ENCODE measurements at places on chromosomes 4 and X. TPM values are rescaled to one million over a fixed set of nuclear protein-coding genes. Genes with fewer than 3 reads are reported as not detected.
A peak's percentile ranks its signal among the peaks of the same experiment; 100 is the strongest.

- no peak for DNase-seq
These were observed 194.3 kb downstream of the SLC4A4 start for GRCh38 chr4:71533121-71533520.

DNA sequence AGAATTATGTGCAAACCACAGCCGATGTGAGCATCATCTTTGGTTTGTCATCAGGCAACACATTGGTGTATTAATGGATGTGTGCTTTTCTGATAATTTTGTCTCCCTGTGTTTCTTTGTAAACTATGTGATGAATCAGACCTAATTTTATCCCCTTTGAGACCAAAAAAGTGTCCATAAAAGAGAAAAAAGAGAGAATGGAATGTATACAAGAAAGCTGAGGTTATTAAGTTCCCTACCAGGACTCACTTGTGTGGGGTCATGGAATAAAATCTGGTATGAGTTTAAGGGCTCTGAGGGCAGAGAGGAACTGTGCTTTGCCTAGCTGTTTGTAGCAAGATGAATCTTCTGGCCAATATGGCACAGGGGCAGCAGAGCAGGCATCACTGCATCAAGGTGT, 239.5 kb upstream of the HAND2 start:
- DNase-seq: no peak

GRCh38 chr4:25361253-25361652, 15.8 kb upstream of the ANAPC4 start:
- DNase-seq: no peak

GRCh38 chr4:175970072-175970471, 95.6 kb upstream of the WDR17 start:
- DNase-seq: no peak

GRCh38 chrX:46941341-46941740, 29.1 kb downstream of the JADE3 start:
- DNase-seq: no peak

GRCh38 chr4:112029771-112030171, 115.5 kb upstream of the FAM241A start:
- no peak for DNase-seq

DNA sequence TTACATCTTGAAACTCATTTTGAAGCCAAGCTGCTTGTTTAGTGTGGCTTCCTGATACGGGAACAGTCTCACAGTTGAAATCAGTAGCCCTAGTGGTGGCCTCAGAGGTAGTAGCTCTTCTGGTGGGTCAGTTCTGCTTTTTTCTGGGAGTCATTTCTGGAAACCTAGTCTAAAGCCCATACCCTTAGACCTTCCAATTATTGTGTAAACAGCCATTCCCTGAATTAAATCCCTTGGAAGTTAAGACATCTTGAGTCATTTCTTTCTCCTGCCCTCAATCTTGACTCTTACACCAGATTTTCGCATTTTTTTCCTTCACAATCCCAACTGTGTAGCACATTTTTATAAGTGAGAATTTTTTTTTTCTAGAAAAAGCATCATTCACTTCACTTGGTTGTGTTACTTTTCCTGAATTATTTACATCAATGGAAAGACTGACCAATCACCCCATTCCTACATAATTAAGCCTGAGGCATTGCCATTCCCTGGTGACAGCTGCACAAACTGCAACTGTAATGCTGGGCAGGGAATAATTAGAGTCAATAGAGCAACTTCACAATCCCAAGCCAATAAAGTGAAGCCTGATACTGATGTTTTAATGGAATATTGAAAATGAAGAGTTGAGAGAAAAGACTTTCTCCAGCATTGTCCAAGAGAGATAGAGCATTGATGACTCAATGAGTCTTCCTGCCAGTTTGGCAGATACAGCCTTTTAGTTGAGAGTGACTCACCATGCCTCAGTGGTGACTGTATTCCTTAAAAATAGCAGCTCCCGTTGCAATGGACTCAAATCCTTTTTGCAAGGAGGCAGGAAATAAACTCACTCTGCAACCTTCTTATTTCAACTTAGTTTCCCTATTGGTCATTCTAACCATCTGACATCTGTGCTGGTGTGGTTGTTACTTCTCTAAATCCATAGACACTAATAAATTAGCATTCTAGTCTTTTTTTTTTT, 13.0 kb upstream of the SEPSECS start:
- DNase-seq: peak; percentile 77

DNA sequence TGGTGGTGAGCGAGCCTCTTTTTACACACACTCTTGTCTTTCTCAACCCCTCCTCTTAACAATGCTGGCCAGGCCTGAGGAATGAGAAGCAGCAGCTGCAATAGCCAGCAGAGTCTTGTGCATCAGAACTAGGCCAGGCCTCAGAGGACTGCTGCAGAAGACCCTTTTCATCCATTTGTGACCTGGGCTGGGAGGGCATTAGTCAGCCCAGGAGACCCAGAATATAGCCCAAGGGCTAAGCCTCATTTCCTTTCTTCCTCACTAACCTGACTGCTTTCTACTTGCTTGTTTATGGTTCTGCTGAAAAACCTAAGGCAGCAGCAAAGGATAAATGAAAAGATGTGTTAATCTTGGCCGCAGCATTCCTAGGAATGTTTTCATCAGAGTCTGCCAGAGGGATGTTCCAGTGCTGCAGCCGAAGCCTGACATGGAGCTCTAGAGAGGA, 254.7 kb upstream of the AR start:
- peak; percentile 69 for DNase-seq

DNA sequence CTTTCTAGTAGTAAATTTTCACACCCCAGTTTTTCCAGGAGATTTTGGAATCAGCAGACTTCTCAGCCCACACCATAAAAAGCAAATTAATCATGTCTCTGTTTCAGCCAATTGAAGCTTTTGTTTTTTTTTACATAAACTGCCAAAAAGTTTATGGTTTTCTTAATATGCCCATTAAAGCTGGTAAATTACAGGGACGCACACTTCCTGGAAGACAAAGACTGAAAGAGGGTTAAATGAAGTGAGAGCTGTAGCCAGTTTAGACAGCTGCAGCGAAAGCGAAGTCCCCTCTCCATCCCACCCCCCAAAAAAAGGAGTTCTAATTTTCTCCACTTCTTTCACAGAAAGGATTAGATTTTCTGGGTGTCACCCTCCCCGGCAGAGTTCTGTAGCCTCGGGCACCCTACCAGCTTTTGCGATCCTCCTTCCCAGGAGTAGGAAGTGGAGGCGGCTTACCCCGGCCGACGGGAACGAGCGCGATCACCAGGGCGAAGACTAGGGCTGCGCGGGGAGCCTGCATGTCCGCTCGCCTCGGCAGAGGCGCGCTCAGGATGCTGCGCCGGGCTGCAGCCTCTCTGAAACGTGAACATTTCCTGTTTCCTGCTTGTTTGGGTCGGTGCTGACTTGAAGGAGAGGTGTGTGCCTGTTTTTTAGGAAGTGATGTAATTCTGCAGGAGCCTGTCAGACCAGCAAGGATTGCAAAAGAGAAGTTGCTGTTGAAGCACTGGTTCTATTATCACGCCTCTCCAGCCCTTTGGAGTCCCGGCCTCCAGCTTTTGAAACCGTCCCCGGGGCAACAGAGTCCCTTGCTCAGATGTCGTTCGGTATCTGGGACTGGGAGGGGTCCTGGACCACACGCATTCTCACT, at the start of gene TMEM154:
TMEM154 (minus strand) TSS at position 584 of the 868 bp plus-strand sequence; CDS start at position 520, 64 bp downstream.
- DNase-seq: peak; percentile 17

DNA sequence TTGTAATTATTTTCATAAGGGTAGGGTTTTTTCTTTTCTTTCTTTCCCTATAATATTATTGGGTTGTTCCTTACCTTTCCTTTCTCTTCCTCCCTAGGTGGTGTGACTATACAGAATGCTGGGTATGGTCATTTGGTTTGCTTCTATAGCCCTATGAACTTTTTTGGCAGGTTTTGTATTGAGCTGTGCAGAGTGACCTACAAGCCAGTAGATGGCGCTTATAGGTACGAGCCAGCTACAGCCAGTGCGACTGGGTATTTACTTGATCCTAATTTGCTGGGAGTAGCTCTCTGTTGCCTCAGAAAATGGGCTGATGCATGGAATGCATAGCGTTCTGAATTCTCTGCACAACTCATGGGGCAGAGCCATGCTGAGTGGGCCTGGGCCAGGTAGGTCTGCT, 423.3 kb downstream of the MAGEE1 start:
- no peak for DNase-seq

- DNase-seq: no peak
These were observed 90.4 kb upstream of the CITED1 start for GRCh38 chrX:72396117-72396516.

- DNase-seq: no peak
These were observed 53.8 kb downstream of the ZNF827 start for GRCh38 chr4:145884775-145885174.

DNA sequence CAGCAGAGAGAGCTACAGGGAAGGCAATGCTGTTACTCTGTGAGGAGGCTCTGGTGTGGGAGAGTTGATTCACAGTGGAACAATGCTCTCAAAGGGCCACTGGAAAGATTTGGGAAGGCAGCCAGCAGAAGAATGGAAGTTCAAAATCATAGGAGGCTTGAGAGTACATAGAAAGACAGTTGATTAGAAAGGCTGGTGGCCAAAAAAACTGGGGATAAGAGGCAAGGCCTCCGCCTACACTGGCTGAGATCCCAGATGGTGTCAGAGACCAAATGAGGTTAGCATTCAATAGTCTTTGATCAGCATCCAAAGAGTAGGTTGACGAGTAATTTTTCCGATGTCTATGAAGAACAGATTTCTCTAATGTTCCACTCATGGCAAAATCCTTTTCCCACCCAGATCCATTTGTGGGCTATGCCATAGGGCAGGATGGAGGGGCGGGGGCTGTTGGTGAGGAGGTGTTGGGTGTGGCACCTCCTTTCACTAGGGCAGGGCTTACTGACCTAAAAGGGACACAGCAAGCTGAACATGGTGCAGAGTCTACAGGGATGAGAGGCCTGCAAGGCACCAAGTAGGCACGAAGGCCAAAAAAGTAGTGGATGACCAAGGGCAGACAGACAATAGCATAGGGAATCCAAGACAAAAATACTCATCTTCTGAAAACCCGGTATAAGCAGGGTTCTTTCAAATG, 15.1 kb downstream of the TEC start:
- no peak for DNase-seq

- DNase-seq: no peak
These were observed 153.5 kb upstream of the FAM241A start for GRCh38 chr4:111991797-111992196.

- DNase-seq: no peak
These were observed 95.9 kb upstream of the DUSP21 start for GRCh38 chrX:44747969-44748368.

GRCh38 chr4:37836274-37836673, 9.8 kb downstream of the PGM2 start:
- DNase-seq: no peak

GRCh38 chr4:152690706-152691651, 11.2 kb upstream of the TMEM154 start:
- no peak for DNase-seq

DNA sequence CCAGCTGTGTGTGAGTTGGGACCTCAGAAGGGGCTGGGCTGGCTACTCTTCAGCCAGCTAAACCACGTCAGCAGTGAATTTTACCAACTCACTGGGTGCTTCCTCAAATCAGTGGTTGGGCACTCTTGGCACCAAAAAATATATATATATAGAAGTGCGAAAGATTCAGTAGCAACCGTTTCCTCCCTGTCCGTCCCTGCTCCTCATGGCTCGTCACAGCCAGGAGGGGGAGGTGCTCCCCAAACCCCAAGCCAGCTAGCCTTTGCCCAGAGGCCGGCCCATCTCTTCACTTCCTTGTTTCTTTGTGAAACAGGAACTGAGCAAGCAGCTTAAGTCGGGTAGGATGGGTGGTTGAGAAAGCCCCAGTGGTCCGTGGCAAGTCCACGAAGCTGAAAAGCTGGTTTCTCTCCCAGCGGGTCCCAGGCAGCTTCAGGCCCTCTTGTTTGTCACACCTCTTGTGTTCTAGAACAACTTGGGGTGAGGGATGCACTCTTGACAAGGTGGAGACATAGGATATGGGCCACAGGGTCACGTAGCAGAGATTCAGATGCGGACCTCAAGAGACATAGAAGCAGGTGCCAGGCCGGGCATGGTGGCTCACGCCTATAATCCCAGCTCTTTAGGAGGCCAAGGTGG, 6.8 kb upstream of the SASH3 start:
- DNase-seq: no peak

- DNase-seq: no peak
These were observed 40.9 kb downstream of the ADH5 start for GRCh38 chr4:99047710-99048109.

- DNase-seq: no peak
These were observed 312.0 kb downstream of the CAMK2D start for GRCh38 chr4:113449410-113449974.

DNA sequence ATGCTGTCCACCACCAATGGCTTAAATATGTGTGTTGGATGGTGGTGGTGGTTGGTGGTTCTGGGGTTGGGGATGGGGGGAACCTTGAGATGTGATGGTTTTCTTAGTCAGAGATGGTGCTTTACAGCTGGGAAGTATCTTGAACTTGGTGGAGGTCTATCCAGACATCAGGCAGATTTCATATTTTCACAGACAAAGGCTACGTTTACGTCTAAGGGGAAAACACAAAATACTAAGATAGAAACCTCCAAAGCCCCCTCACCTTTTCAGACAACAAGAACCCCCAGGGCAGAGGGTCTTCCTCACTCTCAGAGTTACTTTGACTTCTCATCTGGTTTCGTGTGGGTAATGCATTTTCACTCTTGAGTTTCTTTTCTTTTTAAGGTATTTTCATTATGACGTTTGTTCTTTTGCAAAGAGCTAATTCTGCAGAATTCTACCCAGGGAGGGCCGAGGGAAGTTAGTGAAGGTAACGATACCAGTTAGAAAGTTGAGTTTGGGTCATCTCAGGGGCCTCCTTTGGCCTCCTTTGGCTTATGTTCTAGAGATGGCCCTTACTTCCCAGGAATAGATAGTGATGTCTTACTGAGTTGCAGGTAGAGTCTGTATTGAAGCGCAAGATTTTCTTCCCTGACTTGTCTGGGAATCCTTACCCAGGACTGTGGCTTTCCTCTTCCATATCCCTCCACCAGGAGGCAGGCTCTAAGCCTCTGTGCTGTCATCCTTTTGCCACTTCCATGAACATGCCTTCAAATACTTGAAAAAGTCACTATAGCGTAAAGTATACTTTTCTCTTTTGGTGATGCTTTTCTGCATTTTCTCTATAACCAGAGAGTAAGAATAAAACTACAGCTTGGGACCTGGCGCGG, 31.9 kb downstream of the RHOH start:
- DNase-seq: no peak

Gene S100G
- total RNA-seq: not detected

Gene CPZ
- 14.1 TPM for total RNA-seq

Gene CT45A1
- not detected for total RNA-seq

Gene UCP1
- 1.7 TPM for total RNA-seq

Gene IL3RA
- 5.7 TPM for total RNA-seq

Gene SHROOM3
- total RNA-seq: 8.0 TPM

Gene GAGE10
- total RNA-seq: not detected

Measured in skin of body (tissue), 3 donors.